ENCODE measurements at places on chromosomes 7 and 10.

GRCh38 chr7:54955696-54956420, 63.0 kb upstream of the EGFR start:
- DNase-seq, result no peak

- no peak for DNase-seq
These were observed 423.4 kb downstream of the DNAJB6 start for GRCh38 chr7:157760004-157760730.

DNA sequence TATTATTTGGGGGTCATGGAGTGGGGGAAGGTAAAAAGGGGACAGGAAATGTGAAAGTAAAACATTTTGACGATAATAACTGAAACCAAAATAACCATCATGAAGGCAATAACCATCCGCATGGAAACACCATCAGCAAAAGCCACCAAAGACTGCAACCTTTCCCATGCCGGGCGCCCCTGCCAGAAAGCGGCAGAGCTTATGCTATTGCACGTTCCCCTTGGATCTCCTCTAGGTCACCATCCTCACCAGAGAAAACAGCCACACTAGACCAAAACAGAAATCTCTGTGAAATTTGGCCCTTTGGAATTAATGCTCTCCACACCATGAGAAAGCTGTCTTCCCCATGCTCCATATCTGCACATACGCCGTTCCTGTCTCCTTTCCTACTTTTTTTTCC, 31.1 kb downstream of the DRGX start:
- DNase-seq, result no peak

DNA sequence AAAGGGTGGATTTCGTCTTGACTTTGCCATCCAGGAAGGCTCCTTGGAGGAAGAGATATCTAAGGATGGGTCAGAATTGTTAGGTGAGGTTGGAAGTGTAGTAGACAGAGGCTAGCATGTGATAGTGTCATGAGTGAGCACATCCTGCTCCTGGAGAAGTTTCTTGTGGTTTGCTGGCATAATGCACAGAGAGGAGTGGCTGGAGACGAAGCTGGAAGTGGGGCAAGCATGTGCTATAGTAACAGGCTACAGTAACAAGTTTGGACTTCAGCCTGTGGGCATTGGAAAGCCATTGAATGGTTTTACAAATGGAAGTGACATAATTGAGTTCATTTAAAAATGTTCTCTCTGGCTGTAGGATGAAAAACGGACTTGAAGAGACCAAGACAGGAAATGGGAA, 175.6 kb upstream of the VWC2 start:
- no peak for DNase-seq

DNA sequence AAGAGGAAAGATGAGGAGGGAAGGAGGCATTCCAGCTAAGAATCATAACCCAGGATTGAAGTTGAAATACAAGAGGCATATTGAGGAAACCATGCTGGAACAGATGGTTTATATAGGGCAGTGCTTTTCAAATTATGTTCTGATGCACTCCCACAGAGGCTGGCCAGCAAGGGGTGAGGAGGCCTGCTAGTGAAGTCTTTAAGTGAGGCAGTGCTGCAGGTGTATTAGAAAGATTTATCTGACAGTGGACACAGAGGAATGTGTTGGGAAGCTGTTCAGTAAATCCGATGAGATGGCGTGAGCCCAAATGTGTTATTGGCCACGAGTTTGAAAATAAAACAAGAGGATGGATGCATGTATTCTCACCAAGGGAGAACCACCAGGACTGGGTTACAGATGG, 28.6 kb downstream of the REEP3 start:
- no peak for DNase-seq

GRCh38 chr10:4326647-4327046, 499.4 kb upstream of the AKR1E2 start:
- no peak for DNase-seq

DNA sequence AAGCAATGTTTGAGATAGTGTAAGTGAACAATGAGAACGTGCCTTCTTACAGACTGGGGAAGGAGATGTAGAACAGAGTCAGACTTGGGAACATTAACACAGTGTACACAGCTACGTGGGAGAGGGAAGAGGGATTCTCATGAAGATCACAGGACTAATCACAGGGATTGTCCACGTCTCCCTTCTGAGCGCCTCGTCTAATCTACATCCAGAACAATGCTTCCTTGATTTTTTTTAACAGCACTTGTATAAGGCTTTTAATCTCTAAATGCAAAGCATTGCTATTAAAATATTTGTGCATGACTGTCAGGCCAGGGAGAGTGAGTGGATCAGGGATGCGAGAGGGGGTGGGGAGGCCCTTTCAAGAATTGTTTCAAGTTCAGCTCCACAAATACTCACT, 62.7 kb downstream of the MET start:
- DNase-seq, result no peak

GRCh38 chr7:2069472-2069860, 163.3 kb downstream of the MAD1L1 start:
- no peak for DNase-seq

DNA sequence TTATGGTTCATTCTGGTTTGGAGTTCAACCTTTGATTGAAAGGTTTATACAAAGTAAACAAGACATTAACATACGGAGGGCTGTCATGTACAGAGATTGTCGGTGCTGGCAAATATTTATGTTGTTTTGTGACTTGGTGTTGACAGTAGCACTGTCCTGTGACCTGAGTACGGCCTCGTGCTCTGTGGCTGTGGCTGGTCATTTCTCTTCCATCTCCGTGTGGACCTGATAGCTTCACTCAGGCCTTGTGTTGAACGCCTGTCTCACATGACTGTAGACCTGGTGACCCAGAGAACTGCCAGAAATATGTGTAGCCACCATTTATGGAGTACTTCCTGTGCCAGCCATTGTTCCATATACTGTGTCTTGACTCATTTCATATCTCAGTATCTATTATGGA, 311.6 kb downstream of the CCDC3 start:
- no peak for DNase-seq

- DNase-seq, result no peak
These were observed 21.1 kb downstream of the CLRN3 start for GRCh38 chr10:127871631-127872010.

DNA sequence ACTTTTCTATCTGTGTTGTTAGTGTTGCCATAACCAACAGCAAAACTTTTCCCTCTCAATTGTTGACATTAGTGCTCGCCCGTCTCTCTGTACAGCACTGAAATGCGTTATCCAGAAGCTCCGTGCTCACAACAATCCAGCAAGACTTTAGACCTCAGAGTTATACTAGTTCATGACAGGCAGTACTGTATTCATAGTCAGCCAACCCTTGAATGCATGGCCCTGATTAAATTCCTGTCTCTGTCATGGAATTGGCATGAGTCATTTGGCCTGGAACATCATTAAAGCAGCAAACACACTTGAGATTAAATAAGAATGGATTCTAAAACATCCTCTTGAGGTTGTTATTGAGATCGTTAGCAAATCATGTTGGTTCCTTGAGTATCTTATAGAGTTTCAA, 405.5 kb upstream of the C7orf33 start:
- DNase-seq, result no peak
